ENCODE measurements at places on chromosomes 7 and 10. TPM values are rescaled to one million over a fixed set of nuclear protein-coding genes. Genes with fewer than 3 reads are reported as not detected.
A peak's percentile ranks its signal among the peaks of the same experiment; 100 is the strongest.

GRCh38 chr10:7649673-7650300 lies 17.0 kb downstream of the ITIH5 start:
- peak overlapping the region; percentile 30 for H3K27ac ChIP-seq
- DNase-seq = peak; percentile 31
- H3K36me3 ChIP-seq = peaks cover 6% of the 10 kb centered on the region
- peaks cover 3% of the 10 kb centered on the region for H3K4me1 ChIP-seq
- H3K4me3 ChIP-seq = no peak overlapping the region
- no peaks in the 10 kb centered on the region for H3K27me3 ChIP-seq

DNA sequence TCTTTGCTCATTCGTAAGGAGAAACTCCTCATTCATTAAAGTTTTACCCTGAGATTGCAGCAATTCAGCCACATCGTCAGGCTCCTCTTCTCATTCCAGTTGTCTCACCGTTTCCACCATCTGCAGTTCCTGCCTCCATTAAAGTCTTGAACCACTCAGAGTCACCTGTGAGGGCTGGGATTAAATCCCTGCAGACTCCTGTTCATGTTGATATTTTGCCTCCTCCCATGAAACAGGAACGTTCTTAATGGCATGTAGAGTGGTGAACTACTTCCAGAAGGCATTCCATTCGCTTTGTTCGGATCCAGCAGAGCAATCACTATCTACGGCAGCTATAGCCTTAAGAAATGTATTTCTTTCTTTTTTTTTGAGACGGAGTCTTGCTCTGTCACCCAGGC lies 96.5 kb upstream of the FAM20C start:
- no peaks in the 10 kb centered on the region for H3K36me3 ChIP-seq
- no peaks in the 10 kb centered on the region for H3K4me1 ChIP-seq
- no peak overlapping the region for H3K4me3 ChIP-seq
- no peak overlapping the region for H3K27ac ChIP-seq

DNA sequence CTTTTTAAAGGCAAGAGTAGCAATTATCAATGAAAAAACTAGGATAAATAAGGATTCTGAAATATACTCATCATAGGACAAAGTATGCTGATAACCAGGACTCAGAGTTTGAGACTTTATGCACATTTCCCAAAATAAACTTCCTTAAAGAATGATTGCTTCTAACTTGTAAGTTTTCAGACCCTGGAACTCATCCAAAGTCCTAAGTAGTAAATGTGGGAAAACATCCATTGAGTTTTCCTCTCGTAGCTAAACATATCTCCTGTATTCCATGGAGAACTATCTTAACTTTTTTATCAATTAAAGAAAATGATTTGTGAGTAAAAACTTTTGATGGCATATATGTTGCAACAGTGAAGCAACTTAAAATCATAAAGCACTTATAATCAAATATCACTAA lies 285.2 kb upstream of the KLF6 start:
- DNase-seq = no peak
- H3K4me1 ChIP-seq = peaks cover 54% of the 10 kb centered on the region
- no peaks in the 10 kb centered on the region for H3K36me3 ChIP-seq
- no peak overlapping the region for H3K4me3 ChIP-seq
- H3K27me3 ChIP-seq = no peaks in the 10 kb centered on the region
- no peak overlapping the region for H3K27ac ChIP-seq

- H3K27ac ChIP-seq = no peak overlapping the region
- DNase-seq = no peak
- H3K36me3 ChIP-seq = no peaks in the 10 kb centered on the region
Observed at GRCh38 chr10:120505056-120505455, 48.0 kb downstream of the PLPP4 start.

DNA sequence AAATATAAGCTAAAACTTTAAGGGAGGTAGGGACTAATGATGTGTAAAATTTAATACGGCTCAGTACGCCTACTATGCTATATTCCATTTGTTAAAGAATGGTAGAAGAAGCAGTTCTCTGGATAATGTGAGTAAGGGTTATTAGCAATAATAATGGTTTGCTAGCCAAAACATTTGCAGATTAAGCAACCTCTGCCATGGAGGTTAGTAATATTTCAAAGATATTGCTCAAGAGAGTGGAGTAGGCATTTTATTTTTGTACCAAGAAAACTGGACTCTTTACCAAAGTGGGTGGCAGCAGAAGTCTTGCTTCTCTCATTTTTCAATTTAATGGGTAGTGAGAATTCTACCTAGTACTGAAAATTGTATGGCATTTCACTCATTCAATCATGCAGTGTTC lies 158.9 kb upstream of the TMEM106B start:
- no peak overlapping the region for H3K4me3 ChIP-seq
- no peaks in the 10 kb centered on the region for H3K36me3 ChIP-seq
- no peak overlapping the region for H3K27ac ChIP-seq
- H3K27me3 ChIP-seq = no peaks in the 10 kb centered on the region
- DNase-seq = no peak

Gene SPDYE16
- polyA plus RNA-seq = 0.22 TPM

Gene SPDYE8
- not detected for polyA plus RNA-seq

Gene C7orf33
- not detected for polyA plus RNA-seq

Gene STRIP2
- polyA plus RNA-seq = 10.6 TPM
